ENCODE measurements at places on chromosomes 12 and 14.

GRCh38 chr12:16096273-16096849 is 181.1 kb downstream of the SLC15A5 start:
- DNase-seq = no peak

GRCh38 chr12:128190614-128191013 is 76.4 kb upstream of the TMEM132C start:
- no peak for DNase-seq

DNA sequence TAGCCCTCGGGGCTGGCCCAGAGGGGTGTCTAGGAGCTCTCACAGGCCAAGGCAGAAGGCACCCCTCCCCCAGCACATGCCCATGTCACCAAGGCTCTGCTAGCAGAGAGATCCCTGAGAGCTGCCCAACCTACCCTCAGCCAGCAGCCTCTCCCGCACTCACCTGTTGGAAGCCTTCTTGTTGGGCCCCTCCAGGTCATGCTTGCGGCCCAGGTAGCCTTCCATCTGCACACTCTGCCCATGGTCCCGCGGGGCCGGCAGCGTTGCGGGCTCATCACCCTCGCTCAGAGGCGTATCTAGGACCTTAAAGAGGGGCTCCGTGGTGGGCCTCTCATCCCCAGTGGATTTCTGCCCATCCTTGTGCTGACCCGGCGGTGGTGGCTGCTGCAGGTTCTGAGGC is 49.1 kb downstream of the PLEKHG3 start:
- no peak for DNase-seq

GRCh38 chr12:75120311-75120711 is 89.3 kb downstream of the KCNC2 start:
- DNase-seq = no peak

GRCh38 chr12:64672925-64673409 is 62.7 kb downstream of the RASSF3 start:
- no peak for DNase-seq

- no peak for DNase-seq
These were observed 21.9 kb downstream of the CCDC91 start for GRCh38 chr12:28212182-28212581.

GRCh38 chr14:72617391-72618031 is 276.4 kb downstream of the DPF3 start:
- no peak for DNase-seq

DNA sequence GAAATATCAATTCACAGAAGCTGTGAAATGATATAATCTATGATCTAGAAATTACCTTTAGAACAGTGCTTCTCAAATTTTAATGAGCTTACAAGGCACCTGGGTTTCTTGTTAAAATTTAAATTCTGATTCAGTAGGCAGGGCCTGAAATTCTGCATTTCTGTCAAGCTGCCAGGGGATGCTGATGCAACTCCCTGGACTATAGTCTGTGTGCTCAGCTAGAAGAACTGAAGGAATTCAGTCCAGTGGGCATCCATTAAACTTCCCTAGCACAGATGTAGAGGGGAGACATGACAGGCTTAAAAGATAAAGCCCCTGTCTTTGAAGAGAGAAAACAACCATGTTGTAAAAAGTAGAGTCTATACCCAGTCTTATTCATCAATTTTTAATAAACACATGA is 441.8 kb downstream of the TMTC2 start:
- no peak for DNase-seq

DNA sequence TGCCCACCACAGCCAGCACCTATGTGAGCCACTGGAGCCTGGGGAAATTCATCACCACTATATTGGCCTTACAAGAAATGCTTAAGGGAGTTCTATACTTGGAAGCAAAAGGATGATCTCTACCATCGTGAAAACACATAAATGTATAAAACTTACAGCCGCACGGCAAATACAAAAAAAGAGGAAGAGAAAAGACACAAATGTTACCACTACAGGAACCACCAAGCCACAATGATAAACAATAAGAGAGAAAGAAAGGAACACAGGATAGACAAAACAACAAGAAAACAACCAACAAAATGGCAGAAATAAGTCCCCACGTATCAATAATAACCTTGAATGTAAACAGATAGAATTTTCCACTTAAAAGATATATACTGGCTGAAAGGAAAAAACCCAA is 267.5 kb downstream of the TMEM121 start:
- no peak for DNase-seq

DNA sequence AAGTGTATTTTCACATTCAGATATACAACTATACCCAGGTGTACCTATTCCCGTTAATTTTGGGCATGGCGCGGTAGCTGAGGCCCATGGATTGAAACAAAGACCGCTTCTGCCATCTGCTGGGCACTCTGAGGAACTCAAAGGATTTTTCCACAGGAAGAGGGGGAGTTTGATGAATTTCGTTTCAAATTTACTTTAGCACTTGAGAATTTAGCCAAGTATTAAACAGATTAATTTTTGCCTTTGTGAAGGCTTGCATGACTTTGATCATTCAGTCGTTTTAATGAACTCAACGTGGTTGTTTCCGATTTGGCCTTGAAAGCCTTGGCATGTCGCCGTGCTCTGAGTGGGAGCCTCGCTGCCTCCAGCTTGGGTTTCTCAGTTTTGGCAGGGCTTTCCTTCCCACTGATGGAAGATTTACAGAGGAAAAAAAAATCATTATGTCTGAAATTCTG is 153.2 kb upstream of the DDHD1 start:
- no peak for DNase-seq

GRCh38 chr14:77051116-77051515 is 22.6 kb upstream of the IRF2BPL start:
- no peak for DNase-seq

DNA sequence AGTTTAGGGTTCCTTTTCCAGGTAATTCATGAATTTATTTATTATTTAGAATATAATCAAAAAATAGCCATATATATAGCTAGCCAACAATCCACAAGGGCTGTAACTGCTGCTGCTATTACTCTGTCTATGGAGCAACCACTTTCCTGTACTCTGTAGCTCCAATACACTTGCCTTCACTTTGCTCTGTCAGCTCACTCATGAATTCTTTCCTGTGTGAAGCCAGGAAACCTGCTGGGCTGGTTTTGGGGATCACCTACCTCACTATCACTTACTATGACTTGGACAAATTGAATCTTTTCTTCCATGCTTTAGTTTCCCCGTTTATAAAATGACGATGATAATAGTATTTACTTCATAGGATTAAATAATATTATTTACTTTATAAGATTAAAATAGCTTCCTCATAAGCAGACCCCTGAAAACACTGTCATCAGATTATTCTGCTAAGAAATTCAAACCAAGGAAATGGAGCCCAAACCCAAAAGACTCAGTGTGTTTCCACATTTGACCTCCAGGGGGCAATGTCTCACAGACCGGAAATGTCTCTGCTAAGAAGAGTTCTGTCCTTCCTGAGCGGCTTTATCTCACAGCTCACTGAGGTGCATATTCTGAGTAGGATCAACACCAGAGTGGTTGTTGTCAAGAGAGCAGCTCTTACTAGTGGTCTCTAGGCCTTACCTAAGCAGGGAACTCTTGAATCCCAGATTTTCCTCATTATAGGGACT is 457.1 kb downstream of the DAD1 start:
- no peak for DNase-seq

DNA sequence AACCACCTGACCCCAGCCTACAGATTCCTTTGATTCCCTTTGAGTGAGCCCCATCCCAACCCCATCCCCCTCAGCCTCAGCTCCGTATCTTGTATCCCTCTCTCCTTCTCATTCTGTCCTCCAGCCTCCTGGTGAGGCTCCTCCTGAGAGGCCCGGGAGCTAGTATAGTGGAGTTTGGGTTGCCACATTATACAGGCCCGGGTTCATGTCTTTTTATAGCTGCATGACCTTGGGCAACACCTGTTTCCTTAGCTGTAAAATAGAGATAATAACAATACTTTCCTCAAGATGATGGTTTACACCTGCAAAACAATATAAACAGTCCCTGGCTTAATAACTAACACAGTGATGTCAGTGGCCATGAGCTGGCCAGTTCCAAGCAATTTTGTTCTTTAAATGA is 89.8 kb downstream of the STAB2 start:
- no peak for DNase-seq

- DNase-seq = no peak
These were observed 7.2 kb downstream of the SH2B3 start for GRCh38 chr12:111412830-111413441.

GRCh38 chr12:125440399-125440798 is 375.2 kb downstream of the AACS start:
- no peak for DNase-seq

- DNase-seq = no peak
These were observed 60.2 kb upstream of the ACTN1 start for GRCh38 chr14:69039288-69039628.

DNA sequence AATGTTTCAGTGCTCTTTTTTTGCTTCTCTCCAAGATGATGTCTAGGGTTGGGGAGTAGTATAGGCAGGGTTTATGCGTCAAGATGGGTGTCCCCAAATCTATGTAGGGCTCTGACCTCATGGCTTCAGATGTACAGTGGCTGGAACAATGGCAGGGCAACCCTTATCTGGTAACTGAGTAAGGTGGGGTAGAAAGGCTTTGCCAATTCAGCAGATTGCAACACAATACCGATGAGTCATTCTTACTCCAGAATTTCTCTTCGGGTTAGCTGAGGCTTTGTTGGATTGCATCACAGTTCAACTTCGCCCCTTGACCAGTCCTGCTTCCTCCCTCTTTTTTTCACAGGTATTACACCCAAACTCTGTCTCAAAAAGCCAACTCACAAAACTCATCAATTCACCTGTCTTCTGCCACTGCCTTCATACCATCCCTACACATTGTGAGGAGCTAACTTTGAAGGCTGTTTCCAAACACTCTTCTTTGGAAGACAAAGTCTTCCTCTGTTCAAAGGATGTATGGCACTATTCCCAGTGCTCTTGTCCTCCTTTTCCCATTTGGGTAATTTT is 190.2 kb upstream of the CNOT2 start:
- no peak for DNase-seq

DNA sequence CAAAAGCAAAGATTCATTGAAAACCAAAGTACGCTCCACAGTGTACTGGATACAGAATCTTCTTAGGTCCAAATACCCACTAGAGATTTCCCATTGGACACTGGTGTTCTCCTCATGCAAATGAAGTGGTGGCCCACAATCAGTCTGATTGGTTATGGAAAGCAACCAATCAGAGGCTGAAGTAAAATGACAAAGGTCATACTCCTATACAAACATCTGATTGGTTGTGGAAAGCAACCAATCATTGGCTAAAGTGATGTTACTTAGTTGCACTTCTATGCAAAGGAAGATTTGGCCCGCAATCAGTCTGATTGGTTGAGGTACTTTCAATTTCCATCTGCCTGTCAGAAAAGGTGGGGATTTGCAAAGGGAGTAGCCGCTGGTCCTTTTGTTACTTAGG is 1.3 kb upstream of the WASHC3 start:
- DNase-seq = no peak

DNA sequence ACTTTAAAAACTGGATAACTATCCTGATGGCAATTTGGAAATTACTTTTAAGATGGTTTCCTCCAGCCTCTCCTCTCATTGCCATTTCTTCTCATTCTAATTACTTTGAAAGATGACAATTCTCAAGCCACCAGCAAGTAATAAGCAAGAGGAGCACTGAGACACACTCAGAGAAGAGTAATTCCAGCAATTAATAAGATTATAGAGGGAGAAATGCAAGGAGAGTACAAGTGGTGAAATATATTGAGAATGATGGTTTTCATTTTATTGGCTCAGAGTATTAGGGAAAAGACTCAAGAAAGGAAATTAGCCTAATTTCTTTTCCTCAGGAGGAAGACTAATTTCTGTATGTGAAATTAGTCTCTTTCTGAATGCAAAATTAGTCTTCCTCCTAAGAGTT is 20.5 kb upstream of the MSRB3 start:
- no peak for DNase-seq

DNA sequence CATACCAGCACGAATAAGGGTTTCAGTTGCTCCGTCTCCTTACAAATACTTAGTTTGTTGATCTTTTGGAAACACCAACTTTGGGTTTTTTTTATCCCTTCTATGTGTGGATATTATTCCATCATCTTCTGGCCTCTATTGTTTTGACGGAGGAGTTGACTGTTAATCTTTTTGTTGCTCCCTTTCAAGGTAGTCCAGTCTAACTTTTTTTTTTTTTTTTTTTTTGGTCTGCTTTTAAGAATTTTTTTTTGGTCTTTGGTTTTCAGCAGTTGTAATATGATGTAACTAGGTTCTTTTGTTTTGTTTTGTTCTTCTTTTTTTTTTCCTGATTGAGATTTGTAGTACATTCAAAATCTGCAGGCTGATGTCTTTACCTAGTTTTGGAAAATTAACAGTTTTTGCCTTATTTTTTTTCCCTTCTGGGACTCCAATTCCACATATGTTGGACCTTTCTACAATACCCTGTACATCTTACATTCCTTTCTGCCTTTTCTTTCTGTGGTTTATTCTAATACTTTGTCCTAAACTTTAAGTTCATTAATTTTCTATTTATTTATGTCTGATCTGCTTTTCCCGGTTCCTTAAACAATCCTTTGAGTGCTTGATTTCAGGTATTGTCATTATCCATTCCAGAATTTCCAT is 54.9 kb downstream of the DNAH10 start:
- DNase-seq = no peak

- DNase-seq = no peak
These were observed 87.3 kb upstream of the E2F7 start for GRCh38 chr12:77152623-77153193.

DNA sequence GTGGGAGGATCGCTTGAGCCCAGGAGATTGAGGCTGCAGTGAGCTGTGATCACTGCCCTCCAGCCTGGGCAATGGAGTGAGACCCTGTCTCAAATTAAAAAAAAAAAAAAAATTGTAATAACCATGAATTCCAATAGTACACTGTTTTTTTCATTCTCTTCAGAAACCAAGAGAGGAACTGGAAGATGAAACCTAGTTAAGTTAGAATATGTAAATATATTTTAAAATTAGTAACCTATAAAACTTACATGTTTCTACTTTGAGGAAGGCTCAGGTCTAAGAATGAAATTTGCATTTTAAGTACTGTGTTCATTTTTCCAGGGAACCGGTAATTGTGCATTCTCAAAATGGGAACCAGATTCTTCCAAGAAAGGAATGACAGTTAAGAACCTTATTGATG is 18.8 kb downstream of the KNTC1 start:
- no peak for DNase-seq

GRCh38 chr14:95488376-95489213 is 27.9 kb downstream of the SYNE3 start:
- no peak for DNase-seq

GRCh38 chr14:88204221-88204620 is 118.8 kb downstream of the KCNK10 start:
- DNase-seq = no peak

- DNase-seq = no peak
These were observed 24.9 kb downstream of the PSMC1 start for GRCh38 chr14:90281261-90281660.

- no peak for DNase-seq
These were observed 135.5 kb upstream of the FUT8 start for GRCh38 chr14:65277027-65277426.

DNA sequence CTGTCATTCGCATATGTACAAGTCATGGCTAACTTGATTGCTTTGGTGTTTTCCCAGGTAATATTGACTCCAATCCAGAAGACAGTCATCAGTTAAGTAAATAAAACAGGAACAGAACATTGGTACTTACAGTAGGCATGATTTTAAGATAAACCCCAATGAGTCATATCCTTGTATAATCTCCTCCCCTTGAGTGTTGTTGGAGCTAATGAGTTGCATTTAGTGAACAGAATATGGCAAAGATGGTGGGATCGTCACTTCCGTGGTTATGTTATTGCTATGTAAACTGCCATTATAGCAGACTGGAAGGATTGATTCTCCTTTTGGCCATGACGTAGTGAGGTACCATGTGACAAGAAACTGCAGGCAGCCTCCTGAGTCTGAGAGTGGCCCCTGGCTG is 102.2 kb downstream of the TMX1 start:
- DNase-seq = no peak

Data from stimulated activated CD4-positive, alpha-beta T cell treated with anti-CD3 and anti-CD28 coated beads, Interleukin-1b, Interleukin-23, amount 100 ng/mL, for 1 hour (primary cell).